ENCODE measurements at places on chromosomes 2 and 18. TPM values are rescaled to one million over a fixed set of nuclear protein-coding genes. Genes with fewer than 3 reads are reported as not detected.

The SUCLG1 gene
- 193 TPM for total RNA-seq

The MORN2 gene
- total RNA-seq: 14.3 TPM

The EVX2 gene
- total RNA-seq: not detected

The SPDYA gene
- total RNA-seq: 0.31 TPM

The TEX44 gene
- not detected for total RNA-seq

The CD8A gene
- total RNA-seq: 2.8 TPM

The CHN1 gene
- total RNA-seq: 6.7 TPM

The UBE2F gene
- 87.8 TPM for total RNA-seq

The PSMA8 gene
- not detected for total RNA-seq

The PPP4R1 gene
- total RNA-seq: 77.6 TPM

The MAP2 gene
- total RNA-seq: 6.6 TPM

The QPCT gene
- total RNA-seq: 2.5 TPM

The EMILIN1 gene
- total RNA-seq: 46.6 TPM

The TNS1 gene
- total RNA-seq: 436 TPM

The INPP5D gene
- 7.2 TPM for total RNA-seq

The WDCP gene
- 6.6 TPM for total RNA-seq

The COLEC11 gene
- 3.3 TPM for total RNA-seq

The CCDC102B gene
- 7.4 TPM for total RNA-seq

The SCTR gene
- 0.32 TPM for total RNA-seq

The GPBAR1 gene
- total RNA-seq: 5.7 TPM

The SLC9A4 gene
- total RNA-seq: not detected

The UGP2 gene
- 303 TPM for total RNA-seq

The GKN2 gene
- total RNA-seq: not detected

The ABCB11 gene
- 0.37 TPM for total RNA-seq

The UGT1A4 gene
- not detected for total RNA-seq

The MARCO gene
- 34.5 TPM for total RNA-seq
